ENCODE measurements at places on chromosomes 4 and X. TPM values are rescaled to one million over a fixed set of nuclear protein-coding genes. Genes with fewer than 3 reads are reported as not detected.
A peak's percentile ranks its signal among the peaks of the same experiment; 100 is the strongest.

- DNase-seq: no peak
Observed at GRCh38 chr4:154417373-154417673, 74.3 kb downstream of the DCHS2 start.

DNA sequence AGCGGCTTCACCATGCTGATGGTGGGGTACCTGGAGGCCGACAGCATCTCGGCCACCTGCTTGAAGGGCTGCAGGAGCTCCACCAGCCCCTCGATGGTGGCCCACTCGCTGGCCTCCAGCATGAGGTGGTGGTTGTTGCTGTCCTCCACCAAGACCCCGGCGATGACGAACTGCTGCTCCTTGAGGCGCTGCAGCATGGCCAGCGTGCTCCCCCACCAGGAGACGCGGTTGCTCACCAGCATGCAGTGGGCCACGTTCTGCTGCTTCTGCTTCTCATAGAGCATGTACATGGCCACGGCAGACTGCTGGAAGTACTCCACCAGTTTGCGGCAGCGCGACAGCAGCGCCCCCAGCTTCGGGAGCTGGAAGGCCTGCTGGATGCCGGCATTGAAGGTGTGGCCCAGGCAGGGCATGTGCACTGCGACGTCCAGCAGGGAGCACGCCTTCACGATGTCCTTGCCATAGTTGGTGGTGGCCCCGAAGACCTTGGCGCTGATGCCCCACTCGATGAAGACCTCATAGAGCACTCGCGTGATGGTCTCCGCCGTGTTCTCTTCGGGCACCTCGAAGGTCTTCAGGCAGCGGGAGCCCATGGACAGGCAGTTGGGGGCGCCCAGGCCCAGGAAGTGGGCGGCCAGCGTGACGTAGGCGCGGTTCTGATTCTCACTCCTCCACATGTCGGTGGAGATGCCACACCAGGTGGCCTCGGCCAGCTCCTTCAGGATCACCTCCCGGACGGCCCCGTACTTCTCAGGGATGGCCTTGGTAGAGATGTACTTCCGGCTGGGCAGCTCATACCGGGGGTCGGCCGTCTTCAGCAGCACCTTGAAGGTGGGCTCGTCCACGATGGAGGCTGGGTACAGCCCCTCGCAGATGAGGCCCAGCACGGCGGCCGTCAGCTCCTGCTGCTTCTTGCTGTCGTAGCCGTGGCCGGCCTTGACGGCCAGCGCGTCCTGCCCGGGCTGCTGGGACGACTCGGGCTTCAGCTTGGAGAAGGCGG, 11.0 kb downstream of the DHRSX start:
- no peak for DNase-seq

DNA sequence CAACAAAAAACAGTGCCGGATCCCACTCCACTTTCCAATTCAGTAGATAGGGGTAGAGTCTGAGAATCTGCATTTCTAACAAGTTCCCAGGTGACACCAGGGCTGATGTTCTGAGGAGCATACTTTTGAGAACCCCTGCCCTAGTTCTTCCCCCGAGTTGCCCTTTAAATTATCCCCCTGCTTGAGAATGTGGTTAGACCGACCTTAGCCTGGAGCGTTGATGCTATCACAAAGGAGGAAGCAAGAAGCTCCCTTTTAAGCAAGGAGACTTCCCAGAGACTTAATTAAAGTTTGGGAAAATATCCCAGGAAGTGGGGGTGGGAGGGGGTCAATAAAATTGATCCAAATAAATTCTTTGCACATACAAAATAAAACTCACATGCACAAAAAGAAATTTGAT, 485.9 kb downstream of the SMARCA1 start:
- DNase-seq: no peak

DNA sequence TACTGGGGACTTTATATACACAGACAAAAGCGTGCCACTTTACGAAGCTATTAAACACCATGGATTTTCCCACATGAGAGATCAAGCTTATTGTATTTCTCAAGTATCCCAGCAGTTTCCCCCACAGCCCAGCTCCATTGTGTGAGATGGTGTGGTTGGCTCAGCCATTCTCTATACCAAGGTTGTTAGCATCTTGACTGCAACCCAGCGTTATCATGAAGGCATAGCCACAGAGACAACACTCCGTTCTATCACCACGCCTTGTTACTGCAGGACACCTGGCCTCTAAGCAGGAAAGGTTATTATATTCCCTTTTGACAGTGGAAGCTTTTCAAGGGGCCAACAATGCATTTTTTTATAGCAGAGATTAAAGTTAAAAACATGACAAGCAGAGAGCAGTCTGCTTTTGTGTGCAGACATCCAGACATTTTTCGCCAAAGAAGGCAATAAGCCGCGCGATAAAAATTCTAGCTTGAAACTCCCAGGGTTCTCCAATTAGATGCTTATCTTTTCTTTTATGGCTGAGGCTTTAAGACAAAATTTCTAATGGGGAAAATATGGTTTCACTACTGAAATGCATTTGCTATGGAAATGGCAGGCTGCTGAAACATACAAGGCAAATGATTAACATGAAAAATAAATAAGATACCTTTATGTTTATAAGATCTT, 206.1 kb downstream of the MID1 start:
- DNase-seq: no peak

DNA sequence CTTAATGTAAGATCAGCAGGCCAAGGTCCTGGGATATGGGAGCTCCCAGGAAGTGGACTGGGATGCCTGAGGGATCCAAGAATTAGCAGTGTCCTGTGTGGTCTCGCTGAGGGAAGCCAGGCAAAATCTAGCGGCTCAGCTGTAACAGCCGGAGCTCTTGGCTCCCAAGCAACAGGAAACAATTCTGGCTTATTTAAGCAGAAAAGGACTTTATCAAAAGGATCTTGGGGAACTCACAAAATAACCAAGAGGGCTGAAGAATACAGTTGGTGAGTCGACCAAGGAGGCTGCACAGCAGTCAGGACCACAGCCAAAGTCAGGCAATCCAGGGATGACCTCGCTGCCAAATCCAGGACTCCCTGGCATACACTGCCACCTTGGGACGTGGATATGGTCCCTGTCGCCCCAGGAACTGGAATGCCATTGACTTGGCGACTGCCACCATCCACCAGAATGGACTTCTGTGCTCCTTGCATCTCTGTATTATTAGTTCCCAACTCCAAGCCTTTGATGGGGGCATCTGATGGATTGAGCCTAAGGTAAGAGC, 165.3 kb upstream of the BCOR start:
- no peak for DNase-seq

GRCh38 chr4:20983763-20984575, 283.7 kb downstream of the PACRGL start:
- DNase-seq: peak; percentile 81

GRCh38 chr4:14336656-14337055, 665.6 kb upstream of the CPEB2 start:
- DNase-seq: no peak

GRCh38 chrX:23857363-23857762, 50.4 kb downstream of the APOO start:
- no peak for DNase-seq

DNA sequence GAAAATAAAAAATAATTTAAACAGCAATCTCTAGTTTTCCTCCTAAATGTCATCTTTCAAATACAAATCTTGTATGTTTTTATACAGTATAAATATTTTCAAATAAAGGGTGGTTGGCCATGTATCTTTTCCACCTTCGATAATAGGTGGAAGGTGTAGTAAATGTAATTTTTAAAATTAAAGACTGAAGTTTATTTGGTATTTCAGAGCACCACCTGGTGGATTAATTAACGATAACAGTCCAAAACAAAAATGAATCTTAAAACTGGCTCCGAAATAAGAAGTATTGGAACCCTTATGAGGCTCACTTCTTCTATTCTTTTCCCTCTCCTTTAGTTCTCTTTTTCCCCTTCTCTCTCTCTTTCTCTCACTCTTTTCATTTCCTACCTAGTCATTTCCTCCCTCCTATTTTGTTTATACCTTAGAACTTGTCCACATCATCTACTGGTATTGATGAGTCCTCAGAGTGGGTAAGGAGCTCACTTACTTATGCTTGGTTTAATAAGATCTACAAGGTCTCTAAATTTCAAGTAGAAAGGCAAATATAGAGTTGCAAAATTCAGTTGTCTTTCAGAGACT, 82.9 kb upstream of the EXOC1L start:
- no peak for DNase-seq

DNA sequence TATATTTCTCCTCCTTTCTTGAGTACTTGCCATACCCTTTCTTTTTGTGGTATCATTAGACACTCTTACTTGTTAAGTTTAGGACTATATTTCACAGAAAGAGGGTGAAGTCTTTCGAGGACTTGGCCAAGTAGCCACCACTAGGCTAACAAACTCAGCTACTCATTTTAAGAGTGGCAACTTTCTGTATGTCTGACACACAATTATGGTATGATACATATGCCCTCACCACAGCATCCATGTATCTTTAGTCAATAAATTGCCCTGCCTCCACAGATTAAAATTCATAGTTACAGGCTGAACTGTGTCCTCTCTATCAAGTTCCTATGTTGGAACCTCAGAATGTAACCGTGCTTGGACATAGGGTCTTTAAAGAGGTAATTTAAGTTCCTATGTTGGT, 23.2 kb downstream of the TAPT1 start:
- no peak for DNase-seq

GRCh38 chrX:106959901-106960300, 39.7 kb downstream of the CLDN2 start:
- no peak for DNase-seq

- DNase-seq: peak; percentile 73
Observed at GRCh38 chr4:2935762-2936743, 27.2 kb downstream of the NOP14 start.

DNA sequence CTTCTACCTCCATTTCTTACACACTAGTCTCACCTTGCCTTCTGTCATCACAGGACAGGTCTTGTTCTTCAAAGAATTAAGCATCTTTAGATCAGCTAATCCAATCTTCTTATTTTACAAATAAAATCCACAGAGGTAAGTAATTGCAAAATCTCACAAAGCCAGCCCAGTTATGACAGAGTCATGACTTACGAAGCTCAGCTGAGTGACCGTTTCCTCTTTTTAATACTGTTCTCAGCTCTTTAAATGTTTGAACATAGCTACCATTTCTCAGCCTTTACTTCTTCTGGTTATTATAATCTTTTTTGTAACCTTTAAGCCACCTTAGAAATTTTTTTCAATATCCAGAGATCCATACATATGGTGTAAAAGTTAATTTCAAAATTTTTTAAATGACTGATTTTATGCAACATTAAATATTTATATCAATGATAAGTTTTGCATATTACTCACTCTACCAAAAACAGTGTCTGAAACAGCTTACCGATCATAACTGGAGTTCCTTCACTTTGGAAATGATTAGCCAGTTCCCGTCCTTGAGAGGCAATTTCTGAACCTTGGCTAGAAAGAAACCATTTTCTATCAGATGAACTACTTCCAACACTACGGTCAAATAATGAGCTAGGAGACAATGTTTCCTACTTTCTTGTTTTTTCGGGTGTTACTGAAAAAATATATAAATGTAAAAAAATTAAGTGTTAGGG, 8.8 kb downstream of the ANKRD37 start:
- DNase-seq: no peak

- DNase-seq: no peak
Observed at GRCh38 chr4:110663738-110664444, 41.0 kb upstream of the PITX2 start.

The NLRP2B gene
- not detected for total RNA-seq

The BCOR gene
- total RNA-seq: 22.8 TPM

The SLC39A8 gene
- 13.4 TPM for total RNA-seq

The NKRF gene
- total RNA-seq: 6.8 TPM

The MID1IP1 gene
- total RNA-seq: 36.7 TPM

The TECRL gene
- 0.37 TPM for total RNA-seq

The CENPC gene
- 20.1 TPM for total RNA-seq

The OPN1MW2 gene
- total RNA-seq: not detected

The GASK1B gene
- 51.6 TPM for total RNA-seq

The UCP1 gene
- not detected for total RNA-seq
